Fibroblast of lung (primary cell): ENCODE measurements at places on chromosomes 3 and 15. TPM values are rescaled to one million over a fixed set of nuclear protein-coding genes. Genes with fewer than 3 reads are reported as not detected.

GRCh38 chr15:51390966-51391422 is 49.5 kb downstream of the GLDN start:
- H3K4me1 ChIP-seq = no peaks in the 10 kb centered on the region
- no peaks in the 10 kb centered on the region for H3K36me3 ChIP-seq
- H3K27ac ChIP-seq = no peak overlapping the region

TIPIN gene
- 12.6 and 17.8 TPM in 2 replicates for polyA plus RNA-seq

ASB14 gene
- not detected in 2 replicates for polyA plus RNA-seq

GRCh38 chr3:176661432-176661964 is 535.8 kb downstream of the TBL1XR1 start:
- no peak overlapping the region for H3K4me3 ChIP-seq
- no peak for DNase-seq
- H3K36me3 ChIP-seq = no peaks in the 10 kb centered on the region

DNA sequence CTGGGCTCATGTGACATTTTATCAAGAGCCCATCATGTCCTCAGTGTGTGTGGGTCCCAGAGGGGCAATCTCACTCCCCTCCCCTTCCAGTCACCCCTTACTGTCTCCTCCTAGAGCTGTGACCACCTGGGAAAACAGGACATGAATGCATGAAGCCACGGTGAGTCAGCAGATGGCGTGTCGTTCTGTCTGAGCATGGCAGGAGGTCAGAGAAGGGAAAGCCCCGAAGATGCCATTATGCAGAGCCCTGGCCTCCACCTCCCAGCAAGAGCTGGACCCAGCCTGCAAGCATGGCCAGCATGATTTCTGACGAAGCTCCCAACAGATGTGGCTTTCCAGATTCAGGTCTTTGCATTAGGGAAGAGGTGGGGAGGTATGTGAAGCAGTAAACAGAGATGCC is 118.5 kb downstream of the TLE3 start:
- no peaks in the 10 kb centered on the region for H3K36me3 ChIP-seq
- H3K27me3 ChIP-seq = peaks cover 3% of the 10 kb centered on the region
- no peak overlapping the region for H3K4me3 ChIP-seq
- H3K27ac ChIP-seq = no peak overlapping the region
- no peak for DNase-seq
- H3K4me1 ChIP-seq = no peaks in the 10 kb centered on the region

TRAIP gene
- 2.5 and 7.0 TPM in 2 replicates for polyA plus RNA-seq

CHRNA5 gene
- 1.2 and 2.9 TPM in 2 replicates for polyA plus RNA-seq

HDC gene
- not detected in 2 replicates for polyA plus RNA-seq

GRCh38 chr3:166274351-166275023 is 437.3 kb upstream of the BCHE start:
- no peaks in the 10 kb centered on the region for H3K4me1 ChIP-seq
- H3K27me3 ChIP-seq = no peaks in the 10 kb centered on the region
- peak; percentile 52 for DNase-seq
- no peak overlapping the region for H3K4me3 ChIP-seq
- H3K36me3 ChIP-seq = no peaks in the 10 kb centered on the region
- no peak overlapping the region for H3K27ac ChIP-seq

- H3K27ac ChIP-seq = no peak overlapping the region
- no peaks in the 10 kb centered on the region for H3K36me3 ChIP-seq
- H3K4me3 ChIP-seq = no peak overlapping the region
- H3K27me3 ChIP-seq = no peaks in the 10 kb centered on the region
Measured at GRCh38 chr3:147915057-147915456, 505.9 kb downstream of the ZIC1 start.

- H3K4me3 ChIP-seq = no peak overlapping the region
- H3K27me3 ChIP-seq = no peaks in the 10 kb centered on the region
- no peak for DNase-seq
- H3K27ac ChIP-seq = no peak overlapping the region
- H3K4me1 ChIP-seq = no peaks in the 10 kb centered on the region
- H3K36me3 ChIP-seq = no peaks in the 10 kb centered on the region
Measured at GRCh38 chr15:28026764-28027713, 72.1 kb downstream of the OCA2 start.

GPR62 gene
- polyA plus RNA-seq = 0.02 TPM in 1 of 2 replicates, not detected in the other

CSTA gene
- 0.61 and 1.1 TPM in 2 replicates for polyA plus RNA-seq

- H3K36me3 ChIP-seq = no peaks in the 10 kb centered on the region
- DNase-seq = no peak
- H3K4me1 ChIP-seq = no peaks in the 10 kb centered on the region
- H3K27me3 ChIP-seq = no peaks in the 10 kb centered on the region
- H3K27ac ChIP-seq = no peak overlapping the region
Measured at GRCh38 chr3:156170571-156170970, 50.2 kb downstream of the KCNAB1 start.

DNA sequence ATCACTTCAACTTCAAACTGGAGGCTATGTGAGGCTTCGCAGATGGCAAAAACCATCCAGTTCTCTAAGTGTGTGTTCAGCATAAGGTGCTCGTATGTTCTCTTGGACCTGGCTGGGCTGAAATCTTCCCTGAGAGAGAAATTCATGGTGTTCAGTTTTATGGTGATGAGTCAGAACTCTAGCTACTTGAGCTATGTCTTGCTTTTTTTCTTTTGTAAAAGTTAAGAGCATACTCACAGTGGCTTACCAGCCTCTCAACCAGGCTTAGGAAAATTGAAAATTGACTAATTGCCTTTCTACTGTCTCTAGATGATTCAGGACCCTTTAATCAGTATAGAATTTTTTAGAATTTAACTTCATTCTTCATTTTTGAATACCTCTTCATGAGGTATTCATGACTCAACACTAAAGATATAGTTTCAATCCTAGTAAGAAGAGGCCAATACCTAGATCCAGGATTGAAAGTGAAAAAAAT is 617.5 kb downstream of the TBL1XR1 start:
- DNase-seq = peak; percentile 5
- H3K27ac ChIP-seq = no peak overlapping the region
- no peaks in the 10 kb centered on the region for H3K27me3 ChIP-seq
- H3K4me3 ChIP-seq = no peak overlapping the region

SI gene
- polyA plus RNA-seq = not detected in 2 replicates

DNA sequence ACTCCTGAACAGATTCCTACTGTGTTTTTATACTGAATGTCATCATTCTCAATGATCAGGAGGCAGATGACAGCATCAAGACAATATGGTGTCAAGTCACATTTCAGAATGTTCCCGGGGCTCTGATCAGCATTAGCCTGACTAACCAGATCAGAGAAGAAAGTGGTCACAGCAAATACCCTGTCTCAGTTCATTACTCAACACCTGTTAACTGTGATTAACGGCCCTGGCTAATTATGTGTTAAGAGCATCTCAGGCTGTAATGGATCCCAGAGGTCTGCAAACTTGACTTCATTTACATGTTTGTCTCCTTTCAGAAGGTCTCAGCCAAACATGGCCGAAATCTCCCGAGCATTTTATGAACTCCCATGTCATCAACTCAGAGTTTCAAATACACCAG is 833.7 kb downstream of the FHIT start:
- no peaks in the 10 kb centered on the region for H3K36me3 ChIP-seq
- H3K4me1 ChIP-seq = no peaks in the 10 kb centered on the region
- no peaks in the 10 kb centered on the region for H3K27me3 ChIP-seq
- DNase-seq = no peak

DNA sequence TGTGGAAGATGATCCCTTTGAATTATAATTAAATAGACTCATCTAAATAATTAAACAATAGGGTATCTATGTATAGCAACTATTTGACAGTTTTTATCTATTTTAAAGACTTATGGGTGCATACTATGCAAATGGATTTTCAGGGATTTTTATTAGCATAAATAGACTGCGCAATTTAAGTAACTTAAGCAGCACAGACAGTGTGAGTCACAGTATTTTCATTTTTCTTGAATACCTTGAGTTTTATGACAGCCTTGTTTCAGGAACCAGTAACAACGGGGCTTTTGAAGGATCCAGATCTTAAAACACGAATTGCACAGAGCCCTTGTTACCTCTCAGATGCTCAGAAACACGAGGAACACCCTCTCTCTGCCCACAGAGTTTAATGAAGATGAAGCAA is 175.5 kb upstream of the CD96 start:
- H3K27me3 ChIP-seq = no peaks in the 10 kb centered on the region
- no peak for DNase-seq
- H3K36me3 ChIP-seq = no peaks in the 10 kb centered on the region
- H3K27ac ChIP-seq = no peak overlapping the region

DNA sequence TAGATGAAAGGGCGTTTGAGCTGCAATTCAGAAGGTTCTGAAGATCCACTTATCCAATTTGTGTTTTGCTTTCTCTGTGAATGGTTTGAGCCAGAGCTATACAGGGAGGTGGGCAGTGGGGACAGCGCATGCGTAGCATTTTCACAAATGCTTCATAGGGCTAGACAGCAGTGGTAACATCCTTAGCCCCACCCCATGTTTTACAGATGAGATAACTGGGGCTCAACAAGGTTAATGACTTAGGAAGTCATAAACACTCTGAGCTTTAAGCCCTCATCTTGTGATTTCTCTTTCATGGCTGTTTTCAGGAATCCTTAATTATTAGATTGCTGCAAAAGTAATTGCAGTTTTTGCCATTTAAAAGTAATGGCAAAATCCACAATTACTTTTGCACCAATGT is 408.7 kb downstream of the IL5RA start:
- no peaks in the 10 kb centered on the region for H3K4me1 ChIP-seq
- DNase-seq = no peak
- no peak overlapping the region for H3K27ac ChIP-seq

GRCh38 chr15:47565949-47566348 is 151.4 kb upstream of the SEMA6D start:
- DNase-seq = no peak
- no peaks in the 10 kb centered on the region for H3K4me1 ChIP-seq
- no peak overlapping the region for H3K4me3 ChIP-seq
- H3K36me3 ChIP-seq = no peaks in the 10 kb centered on the region
- no peak overlapping the region for H3K27ac ChIP-seq
- no peaks in the 10 kb centered on the region for H3K27me3 ChIP-seq

ATP8B4 gene
- polyA plus RNA-seq = 1.5 and 3.5 TPM in 2 replicates

B2M gene
- 12,166 and 13,303 TPM in 2 replicates for polyA plus RNA-seq

DNA sequence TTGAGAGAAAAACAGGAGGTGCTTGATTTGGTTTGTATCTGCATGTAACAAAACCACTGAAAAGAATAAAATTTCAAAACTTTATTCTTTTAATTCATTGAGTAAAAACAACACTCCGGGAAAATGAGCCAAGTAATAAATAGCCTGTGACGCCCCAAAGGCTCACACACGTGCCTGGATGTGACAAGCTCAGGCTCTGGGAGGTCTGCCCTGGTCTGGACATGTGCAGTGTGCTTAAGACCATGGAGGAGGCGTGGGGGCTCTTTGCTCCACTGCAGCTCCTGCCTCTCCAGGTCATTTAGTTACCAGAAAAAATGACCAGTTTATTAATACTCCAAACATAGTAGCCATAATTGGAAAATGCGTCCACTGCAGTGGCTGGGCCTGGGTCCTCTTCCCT is 8.6 kb upstream of the NME9 start:
- no peak overlapping the region for H3K27ac ChIP-seq
- no peaks in the 10 kb centered on the region for H3K4me1 ChIP-seq
- H3K27me3 ChIP-seq = peaks cover 6% of the 10 kb centered on the region

SH2D7 gene
- 0.03 TPM in 1 of 2 replicates, not detected in the other for polyA plus RNA-seq

DNA sequence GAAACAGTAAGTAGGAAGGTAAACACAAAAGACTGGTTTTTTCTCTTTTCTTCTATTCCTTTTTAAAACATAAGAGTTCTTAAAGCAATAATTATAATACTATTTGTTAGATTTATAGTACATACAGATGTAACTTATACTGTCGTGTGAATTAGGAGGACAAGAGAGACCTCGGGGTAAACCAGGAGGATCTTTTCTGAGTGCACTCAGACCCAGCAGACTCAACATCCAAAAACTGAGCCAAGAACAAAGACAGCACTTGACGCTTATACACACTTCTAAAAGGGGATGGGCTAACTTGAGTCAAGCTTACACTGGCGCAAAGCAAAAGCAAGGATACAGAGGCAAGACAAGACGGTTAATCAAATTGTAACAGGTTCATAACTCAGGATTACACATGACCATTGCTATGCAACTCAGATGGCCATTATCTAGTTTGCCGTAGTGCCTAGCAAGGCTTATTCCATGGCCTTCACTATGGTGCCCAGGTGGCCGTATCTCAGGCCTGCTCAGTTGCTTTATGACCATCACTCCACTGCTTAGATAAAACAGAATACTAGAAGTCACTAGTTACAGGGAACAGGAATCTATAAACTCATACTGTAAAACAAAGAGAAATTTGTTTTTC is 18.6 kb downstream of the MTHFS start:
- DNase-seq = no peak
- no peak overlapping the region for H3K27ac ChIP-seq
- no peak overlapping the region for H3K4me3 ChIP-seq
- no peaks in the 10 kb centered on the region for H3K4me1 ChIP-seq
- H3K27me3 ChIP-seq = no peaks in the 10 kb centered on the region

GRCh38 chr15:72774696-72775383 is 8.7 kb downstream of the ADPGK start:
- no peak for DNase-seq
- no peaks in the 10 kb centered on the region for H3K36me3 ChIP-seq
- no peak overlapping the region for H3K4me3 ChIP-seq
- H3K27ac ChIP-seq = no peak overlapping the region

- no peak for DNase-seq
- H3K27me3 ChIP-seq = no peaks in the 10 kb centered on the region
Measured at GRCh38 chr15:95741830-95742229, 588.7 kb upstream of the NR2F2 start.

C3orf20 gene
- polyA plus RNA-seq = not detected in 2 replicates

GRCh38 chr3:14925729-14926591 is 21.4 kb upstream of the NR2C2 start:
- H3K36me3 ChIP-seq = no peaks in the 10 kb centered on the region
- H3K27me3 ChIP-seq = no peaks in the 10 kb centered on the region
- H3K27ac ChIP-seq = no peak overlapping the region
- no peak overlapping the region for H3K4me3 ChIP-seq
- H3K4me1 ChIP-seq = no peaks in the 10 kb centered on the region
- DNase-seq = peak; percentile 56

DNA sequence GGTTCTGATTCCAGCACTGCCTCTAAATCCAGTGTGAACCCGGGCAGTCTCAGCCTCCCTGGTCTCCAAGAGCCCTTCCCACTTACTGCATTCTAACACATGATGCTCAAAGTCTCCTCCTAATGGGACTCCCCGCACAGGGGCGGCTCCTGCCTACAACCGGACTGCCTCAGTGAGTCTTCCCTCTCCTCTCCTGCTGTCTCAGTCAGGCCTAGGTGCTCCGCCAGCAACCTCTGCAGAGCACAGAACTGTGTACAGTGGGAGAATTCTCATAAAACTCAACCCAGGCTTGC is 28.9 kb downstream of the TBC1D2B start:
- H3K4me3 ChIP-seq = no peak overlapping the region
- no peaks in the 10 kb centered on the region for H3K27me3 ChIP-seq
- H3K4me1 ChIP-seq = peaks cover 26% of the 10 kb centered on the region
- H3K27ac ChIP-seq = peak overlapping the region; percentile 8
- DNase-seq = no peak
- peaks cover 6% of the 10 kb centered on the region for H3K36me3 ChIP-seq
